Activated T-helper 1 cell treated with anti-CD3 and anti-CD28 coated beads, Interleukin-2, amount 50 U/mL, for 16 hours (primary cell): ENCODE measurements at places on chromosomes 2 and 18.

DNA sequence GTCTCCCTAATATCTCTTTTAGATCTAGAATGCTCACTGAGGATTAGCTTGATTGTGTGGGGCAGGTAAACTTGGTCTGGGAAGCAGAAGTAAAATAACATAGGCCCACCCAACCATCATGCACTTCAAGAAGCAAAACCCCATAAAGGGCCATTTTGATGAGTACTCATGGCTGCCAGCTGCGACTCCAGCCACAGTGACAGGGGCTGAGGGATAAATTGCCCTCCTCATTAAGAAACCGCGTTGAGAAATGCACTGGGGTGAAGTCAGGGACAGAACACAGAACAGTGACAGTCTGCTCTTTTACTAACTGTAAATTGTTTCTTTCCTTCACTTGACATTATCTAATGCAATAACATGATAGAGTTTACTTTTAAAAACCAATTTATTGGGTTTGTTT, 60.2 kb downstream of the RND3 start:
- no peak for DNase-seq

GRCh38 chr2:56184500-56185011, 766 bp downstream of the CCDC85A start:
- DNase-seq = no peak

DNA sequence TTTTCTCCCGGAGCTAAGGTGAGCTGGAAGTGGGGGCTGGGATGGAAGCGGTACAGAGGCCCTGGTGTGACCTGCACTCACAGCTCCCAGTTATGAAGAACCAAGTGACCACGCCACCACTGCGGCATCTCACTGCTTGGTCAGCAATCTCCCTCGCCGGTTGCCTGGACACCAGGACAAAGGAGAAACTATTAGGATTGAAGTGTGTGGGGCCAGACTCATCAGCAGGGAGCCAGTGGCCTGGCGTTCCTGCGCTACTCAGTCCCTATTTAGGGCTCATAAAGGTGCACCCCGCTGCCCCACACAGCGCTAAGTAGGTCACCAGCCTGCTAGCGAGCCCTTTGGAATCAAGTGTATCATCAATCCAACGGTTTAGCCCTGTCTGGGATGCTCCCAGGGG, 82.9 kb downstream of the ZCCHC2 start:
- no peak for DNase-seq

DNA sequence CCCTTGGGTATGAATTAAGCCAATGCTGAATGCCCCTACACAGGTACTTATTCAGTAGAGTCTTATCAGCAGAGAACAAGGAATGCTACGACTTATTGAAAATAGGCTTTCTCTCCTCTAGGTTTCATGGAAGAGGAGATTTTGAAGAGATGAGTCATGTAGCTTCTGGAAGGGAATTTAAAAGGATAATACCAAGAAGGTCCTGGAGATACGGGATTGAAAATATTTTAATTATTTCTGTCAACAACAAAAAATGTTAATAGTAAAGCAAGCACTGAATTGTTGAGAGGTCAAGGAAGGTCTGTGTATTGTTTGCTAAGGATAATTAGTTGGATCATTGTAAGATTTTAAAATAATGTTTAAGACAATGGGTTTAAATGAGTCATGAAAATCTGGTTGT, 293.0 kb upstream of the SPHKAP start:
- DNase-seq = no peak

DNA sequence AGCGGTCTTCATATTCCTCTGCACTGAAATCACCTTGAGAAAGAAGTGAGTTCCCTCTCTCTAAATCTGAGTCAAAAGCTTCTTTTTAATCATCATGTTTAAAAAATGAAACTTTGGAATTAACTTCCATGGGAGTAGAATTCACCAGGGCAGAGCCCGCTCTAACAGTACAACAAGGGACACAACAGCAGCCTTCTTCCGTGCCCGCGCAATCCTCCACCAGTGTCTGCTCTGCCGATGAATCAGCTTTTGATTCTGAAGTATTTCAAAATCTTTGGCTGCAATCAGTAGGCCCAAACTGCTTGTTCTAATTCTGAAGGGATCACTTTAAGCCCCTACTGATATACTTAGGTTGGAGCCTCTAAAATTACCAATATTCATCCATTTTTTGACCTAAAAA, 76.9 kb downstream of the USP40 start:
- DNase-seq = no peak

DNA sequence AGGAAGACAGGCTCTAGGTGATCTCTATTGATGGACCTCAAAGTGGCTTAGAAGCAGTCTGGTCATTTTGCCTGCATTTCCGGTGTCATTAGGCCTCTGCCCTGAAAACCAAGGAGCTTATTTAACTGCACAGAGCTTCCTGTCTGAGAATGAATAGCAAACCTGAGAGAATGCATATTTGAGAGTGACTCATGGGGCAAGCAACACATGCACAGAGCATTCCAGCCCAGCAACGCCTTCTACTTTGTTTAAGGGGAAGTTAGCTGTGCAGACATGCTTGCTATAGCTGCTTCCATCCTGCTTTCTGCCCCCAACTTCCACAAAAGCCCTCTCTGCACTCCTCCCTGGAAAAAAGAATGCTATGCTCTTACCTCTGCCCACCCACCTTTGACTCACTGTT, 232.8 kb downstream of the GRB14 start:
- DNase-seq = no peak

DNA sequence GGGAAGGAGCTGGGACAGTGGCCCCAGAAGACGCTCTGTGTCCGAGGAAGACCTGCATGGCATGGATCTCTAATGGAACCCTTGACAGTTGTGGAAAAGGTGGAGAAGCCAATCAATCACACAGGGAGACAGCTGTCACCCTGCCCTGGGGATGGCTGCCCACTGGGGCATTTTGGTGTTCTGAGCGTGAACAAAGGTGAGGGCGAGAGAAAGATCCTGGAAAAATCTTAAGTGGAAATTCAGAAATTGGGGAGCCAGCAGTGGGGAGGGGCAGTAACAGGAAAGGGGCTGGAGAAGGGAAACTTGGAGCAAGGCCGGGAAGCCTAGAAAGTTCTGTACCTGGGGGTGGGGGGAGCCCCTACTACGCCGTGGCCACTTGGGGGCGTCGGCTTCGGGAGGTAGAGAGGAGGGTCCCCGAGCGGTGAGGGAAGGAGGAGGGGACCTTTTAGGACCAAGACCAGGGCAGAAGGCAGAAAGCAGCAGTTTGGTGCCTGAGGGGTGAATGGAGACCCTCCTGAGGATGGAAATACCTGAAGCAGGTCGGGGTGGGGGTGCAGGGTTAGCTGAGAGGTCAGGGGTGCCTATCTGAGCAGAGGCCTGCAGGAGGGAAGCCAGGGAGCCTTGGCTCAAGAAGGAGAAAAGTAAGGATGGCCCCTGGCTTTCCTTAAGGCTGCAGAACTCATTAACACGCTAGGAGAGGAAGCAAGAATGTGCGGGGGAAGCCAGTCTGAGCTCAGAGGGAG, 30.0 kb downstream of the NGEF start:
- no peak for DNase-seq

DNA sequence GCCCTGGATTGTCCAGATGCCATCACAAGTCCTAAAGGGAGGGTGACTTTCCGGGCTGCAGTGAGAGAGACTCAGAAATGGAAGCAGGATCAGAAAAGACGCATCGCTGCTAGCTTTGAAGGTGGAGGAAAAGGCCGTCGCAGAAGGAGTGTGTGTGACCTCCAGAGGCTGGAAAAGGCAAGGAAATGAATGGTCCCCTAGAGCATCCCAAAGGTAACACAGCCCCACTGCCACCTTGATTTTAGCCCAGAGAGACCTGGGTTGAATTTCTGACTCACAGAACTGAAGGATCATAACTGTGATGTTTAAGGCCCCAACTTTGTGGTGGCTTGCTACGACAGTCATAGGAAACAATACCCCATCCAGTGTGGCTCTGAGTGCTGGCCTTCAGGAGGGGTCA, 8.6 kb upstream of the NCK2 start:
- no peak for DNase-seq

GRCh38 chr2:152240559-152241231, 65.1 kb upstream of the STAM2 start:
- DNase-seq = no peak

- DNase-seq = no peak
Measured at GRCh38 chr2:120935339-120936313, 200.0 kb downstream of the GLI2 start.

GRCh38 chr2:37767959-37768925, 96.8 kb upstream of the CDC42EP3 start:
- DNase-seq = no peak

- DNase-seq = no peak
Measured at GRCh38 chr2:108845923-108846322, 59.4 kb downstream of the CCDC138 start.

GRCh38 chr18:293536-293935, 25.7 kb upstream of the THOC1 start:
- DNase-seq = no peak

GRCh38 chr18:74516271-74517235, 17.7 kb upstream of the CNDP1 start:
- DNase-seq = no peak

- DNase-seq = no peak
Measured at GRCh38 chr2:108169982-108170625, 69.7 kb upstream of the SULT1C3 start.

DNA sequence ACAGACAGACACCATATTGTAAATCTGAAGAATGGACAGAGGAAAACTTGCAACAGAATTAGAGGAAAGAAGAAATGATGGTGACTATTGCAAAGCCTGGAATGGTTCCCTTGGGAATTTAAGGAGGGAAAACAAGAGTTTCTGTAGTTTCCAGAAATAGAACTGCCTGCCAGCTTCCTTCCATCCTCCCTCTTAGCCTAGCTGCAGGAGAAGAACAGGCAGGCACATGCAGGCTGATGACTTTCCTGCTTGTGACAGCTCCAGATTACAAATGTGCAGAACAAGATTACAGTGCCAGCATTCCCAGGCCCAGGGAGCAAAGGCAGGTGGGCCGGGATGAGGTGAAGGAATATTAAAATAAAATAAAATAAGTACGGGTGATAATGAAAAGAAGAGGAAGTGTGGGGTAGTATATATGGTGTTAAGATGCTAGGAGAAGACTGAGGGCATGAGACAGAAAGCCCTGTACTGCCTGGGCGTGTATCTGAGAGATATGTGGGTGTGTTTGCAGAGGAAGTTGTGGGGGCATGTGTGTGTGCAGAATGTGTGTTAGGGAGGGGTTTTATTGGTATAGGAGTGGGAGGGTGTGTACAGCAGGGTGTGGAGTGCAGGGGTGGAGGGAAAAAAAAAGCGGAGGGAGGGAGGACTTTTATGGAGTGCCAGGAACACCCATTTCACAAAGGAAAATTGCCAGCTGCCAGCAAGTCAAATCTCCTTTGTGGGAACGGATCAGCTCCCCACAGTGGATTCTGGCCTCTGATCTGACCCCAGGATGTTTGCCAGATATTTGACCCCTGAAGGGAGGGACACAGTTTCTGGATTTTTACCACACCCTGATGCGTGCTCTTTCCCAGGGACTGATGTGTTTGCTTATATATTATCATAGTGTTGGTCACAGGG, 43.9 kb upstream of the NEMP2 start:
- DNase-seq = no peak

DNA sequence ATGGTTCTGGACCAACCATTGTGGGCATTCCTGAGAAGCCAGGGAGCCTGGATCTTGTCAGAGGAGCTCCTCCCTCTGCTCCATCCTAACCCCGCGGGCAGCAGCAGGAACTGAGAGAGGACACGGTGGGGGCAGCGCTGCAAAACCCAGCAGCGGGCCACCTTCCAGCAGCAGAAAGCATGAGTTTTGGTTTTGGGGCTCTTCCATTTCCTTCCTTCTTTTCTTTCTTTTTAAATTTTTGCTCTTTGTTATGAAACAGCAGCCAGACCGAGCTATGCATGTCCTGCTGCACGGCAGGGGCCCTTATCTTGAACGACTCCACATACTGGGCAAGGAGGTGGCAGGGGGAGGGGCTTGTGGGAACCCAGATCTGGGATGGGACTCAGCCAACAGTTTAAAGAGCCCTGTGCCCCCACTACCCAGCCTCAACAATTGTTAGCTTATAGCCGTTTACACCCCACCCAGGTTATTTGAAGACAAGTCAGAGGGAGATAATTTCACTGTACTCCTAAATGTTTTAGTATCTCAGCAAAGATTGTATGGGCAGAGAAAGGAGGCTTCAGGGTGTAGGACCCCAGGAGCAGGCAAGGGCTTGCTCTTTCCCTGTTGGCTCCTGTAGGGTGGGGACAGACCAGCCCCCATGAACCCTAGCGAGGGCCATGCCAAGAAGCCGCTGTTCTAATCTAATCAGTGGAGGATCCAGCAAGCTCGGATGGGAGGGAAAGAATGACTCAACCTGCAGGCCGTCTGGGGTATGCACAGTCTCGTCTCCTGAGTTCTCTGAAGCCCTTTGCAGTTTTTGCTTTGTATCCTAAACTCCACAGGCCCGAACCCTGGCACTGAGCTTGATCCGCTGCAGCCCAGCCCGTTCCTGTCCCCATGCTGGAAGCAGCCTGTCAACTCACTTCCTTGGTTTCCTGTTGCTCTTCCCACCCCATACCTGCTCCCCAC, 75.3 kb downstream of the LRRFIP1 start:
- no peak for DNase-seq

DNA sequence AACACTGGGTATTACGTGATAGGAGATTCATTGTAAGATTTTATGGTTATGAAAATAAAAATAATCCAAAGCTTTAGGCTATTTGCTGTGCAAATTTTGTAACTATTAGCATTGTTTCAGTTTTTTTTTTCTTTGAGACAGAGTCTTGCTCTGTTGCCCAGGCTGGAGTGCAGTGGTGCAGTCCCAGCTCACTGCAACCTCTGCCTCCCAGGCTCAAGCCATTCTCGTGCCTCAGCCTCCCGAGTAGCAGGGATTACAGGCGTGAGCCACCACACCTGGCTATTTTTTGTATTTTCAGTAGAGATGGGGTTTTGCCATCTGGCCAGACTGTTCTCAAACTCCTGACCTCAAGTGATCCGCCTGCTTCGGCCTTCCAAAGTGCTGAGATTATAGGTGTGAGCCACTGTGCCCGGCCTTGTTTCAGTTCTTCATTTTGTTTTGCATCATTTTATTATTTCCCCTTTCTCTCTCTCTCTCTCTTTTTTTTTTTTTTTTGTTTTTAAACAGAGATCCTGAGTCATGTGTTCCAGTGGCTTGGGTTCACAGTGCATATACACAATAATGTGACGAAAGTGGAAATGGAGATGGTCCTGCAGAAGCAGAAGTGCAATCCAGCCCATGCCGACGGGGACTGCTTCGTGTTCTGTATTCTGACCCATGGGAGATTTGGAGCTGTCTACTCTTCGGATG, 25.8 kb downstream of the CASP10 start:
- no peak for DNase-seq

- no peak for DNase-seq
Measured at GRCh38 chr18:55886886-55887285, 298.9 kb upstream of the TCF4 start.

DNA sequence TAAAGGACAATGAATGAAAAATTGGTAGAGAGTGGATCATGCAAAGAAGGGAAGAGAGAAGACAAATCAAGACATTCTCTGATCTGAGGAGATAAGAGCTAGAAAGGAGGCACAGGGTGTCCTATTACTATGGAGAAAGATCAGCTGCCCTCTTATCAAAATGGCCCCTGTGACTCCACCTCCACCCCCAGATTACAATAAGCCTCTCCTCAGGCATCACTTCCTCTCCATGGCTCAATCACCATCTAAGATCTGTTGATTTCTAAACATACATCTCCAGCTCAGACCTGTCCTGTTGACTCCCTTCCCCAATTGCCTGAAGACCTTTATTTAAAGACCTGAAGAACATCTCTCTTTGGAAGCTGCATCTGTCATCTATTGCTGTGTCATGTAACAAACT, 43.2 kb downstream of the SP100 start:
- no peak for DNase-seq
